ENCODE measurements at places on chromosomes 2 and 18.

GRCh38 chr2:160970052-160970965 is 189.9 kb upstream of the TANK start:
- DNase-seq = peak; percentile 74

GRCh38 chr2:77104554-77104953 is 417.6 kb downstream of the LRRTM4 start:
- no peak for DNase-seq

DNA sequence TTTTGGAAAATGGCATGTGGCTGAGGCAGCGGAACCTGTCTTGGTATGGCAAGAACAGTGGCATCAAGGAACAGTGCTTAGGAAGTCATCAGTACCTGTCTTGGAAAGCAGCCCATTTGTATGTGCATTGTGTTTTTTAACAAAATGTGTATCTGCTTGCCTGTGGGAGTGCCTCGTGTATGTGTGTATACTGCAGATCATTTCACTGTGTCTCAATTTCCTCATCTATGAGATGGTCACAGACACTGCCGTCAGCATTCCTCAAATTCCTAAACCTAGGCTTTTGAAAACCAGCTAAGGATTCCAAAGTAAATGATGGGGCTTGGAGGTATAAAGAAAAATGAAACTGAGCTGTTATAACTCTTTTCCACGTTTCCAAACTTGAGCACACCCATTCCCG is 441.3 kb downstream of the RND3 start:
- DNase-seq = no peak

GRCh38 chr2:107374249-107374648 is 452.4 kb upstream of the RGPD4 start:
- no peak for DNase-seq

DNA sequence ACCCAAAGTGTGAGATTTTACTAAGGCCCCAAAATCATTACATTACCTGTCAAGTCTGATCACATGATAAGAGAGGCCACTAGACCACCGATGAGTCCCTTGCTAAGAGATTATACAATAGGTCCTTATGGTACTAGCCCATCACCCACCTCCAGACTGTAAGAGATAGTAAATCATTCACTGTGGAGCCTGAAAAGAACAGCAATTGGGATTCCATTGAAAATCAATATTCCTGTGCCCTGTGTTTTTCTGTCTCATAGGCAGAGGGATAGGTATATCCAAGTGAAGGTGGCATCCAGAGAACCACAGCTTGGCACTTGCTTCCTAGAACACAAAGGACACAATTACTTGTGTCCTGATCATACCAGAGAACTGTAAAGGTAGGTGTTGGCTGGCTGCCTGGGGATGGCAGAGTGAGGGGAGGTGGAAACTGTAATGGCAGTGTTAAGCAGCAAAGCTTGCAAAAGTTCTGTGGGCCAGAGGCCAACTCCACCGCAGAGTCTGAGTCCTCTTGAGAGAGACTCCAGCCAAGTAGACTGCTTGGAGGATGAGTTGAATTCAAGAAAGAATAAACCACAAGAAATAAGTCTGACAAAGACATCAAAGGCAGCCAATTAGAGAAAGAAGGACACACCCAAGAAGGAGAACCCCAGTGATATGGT is 102.0 kb upstream of the PIEZO2 start:
- DNase-seq = no peak

- DNase-seq = no peak
Measured at GRCh38 chr18:70559446-70559845, 270.6 kb downstream of the SOCS6 start.

Data from NCI-H2171 (cell line).